ENCODE measurements at places on chromosomes 6 and 20. TPM values are rescaled to one million over a fixed set of nuclear protein-coding genes. Genes with fewer than 3 reads are reported as not detected.

The AGPAT4 gene
- 0.44 TPM for total RNA-seq

The MOCS1 gene
- total RNA-seq = 13.9 TPM

The OR11A1 gene
- total RNA-seq = not detected

The DUSP15 gene
- total RNA-seq = 1.5 TPM

The COL9A1 gene
- not detected for total RNA-seq

The KCNK15 gene
- total RNA-seq = 3.0 TPM

The PAK1IP1 gene
- total RNA-seq = 13.2 TPM

The ZBP1 gene
- total RNA-seq = not detected

The KHDC1L gene
- total RNA-seq = not detected

The C6orf15 gene
- total RNA-seq = 17.8 TPM

The C6orf58 gene
- not detected for total RNA-seq

The NKAPL gene
- 0.75 TPM for total RNA-seq

The EYA4 gene
- not detected for total RNA-seq

The DEFB113 gene
- total RNA-seq = not detected

The PTCRA gene
- total RNA-seq = not detected

Data from lower leg skin (tissue), 4 donors.